ENCODE measurements at places on chromosomes 6 and 20.

GRCh38 chr6:13358511-13358910 lies 30.2 kb upstream of the TBC1D7 start:
- no peak for DNase-seq

DNA sequence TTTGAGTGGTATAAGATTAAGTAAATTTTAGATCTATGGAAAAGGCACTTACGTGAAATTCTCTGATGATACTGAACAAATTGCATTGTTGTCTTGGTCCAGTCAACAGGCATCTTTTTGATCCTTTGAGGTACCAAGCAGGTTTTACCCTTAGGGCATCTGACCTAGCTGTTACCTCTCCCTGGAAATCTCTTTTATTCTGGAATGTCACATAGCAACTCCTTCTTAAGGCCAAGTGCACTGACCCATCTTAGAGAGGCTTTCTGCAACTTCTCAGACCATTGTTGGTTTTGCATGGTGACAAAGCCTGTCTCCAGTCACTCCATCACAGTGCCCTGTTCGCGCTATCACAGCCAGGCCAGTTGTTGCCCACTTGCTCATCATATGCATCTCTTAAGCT lies 42.0 kb downstream of the TPD52L1 start:
- DNase-seq = no peak

GRCh38 chr6:141035312-141036200 lies 1097.2 kb upstream of the GJE1 start:
- DNase-seq = no peak

DNA sequence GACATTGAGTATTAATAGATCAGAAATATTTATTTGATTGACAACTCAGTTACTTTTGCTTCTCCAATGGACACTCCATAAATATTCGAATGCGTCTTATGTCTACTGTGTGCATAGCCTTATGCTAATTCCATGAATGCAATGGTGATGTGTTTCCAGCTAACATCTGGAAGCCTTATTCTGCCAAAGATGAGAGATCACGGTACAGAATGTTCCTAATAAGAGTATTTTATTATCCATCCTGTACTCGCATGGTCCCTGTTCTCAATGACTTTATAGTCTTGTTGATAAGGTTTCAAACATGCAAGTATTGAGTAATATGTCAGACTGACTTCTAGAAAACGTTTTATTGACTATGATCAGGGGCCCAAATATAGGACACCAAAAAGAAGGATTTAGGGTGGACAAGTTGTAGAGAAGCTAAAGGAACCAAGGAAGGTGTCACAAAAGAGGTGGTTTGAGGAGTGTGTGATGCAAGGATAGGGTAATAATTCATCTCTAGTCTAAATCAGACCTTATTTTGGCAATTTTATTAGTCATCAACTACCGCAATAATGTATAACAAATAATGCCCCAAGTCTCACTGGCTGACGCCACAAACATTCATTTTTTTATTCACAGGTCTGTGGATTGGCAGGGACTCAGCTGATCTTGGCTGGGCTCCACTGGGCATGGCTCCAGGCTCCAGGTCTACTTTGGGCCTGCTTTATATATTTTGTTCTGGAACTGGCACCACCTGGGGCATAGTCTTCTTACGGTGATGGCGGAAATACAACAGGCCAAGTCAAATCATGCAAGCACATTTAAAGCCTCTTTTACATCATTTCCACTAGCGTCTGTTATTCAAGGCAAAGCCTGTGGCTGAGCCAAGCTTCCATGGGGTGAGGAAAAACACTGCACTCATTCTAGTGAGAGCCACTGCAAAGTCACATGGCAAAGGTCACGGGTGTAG lies 24.5 kb upstream of the CD83 start:
- no peak for DNase-seq

GRCh38 chr6:11174242-11174611 lies 58.2 kb downstream of the NEDD9 start:
- no peak for DNase-seq

- DNase-seq = no peak
Observed at GRCh38 chr20:61045876-61046585, 206.0 kb upstream of the CDH4 start.

All from D721Med (cell line).